ENCODE measurements at places on chromosomes 5 and 9. TPM values are rescaled to one million over a fixed set of nuclear protein-coding genes. Genes with fewer than 3 reads are reported as not detected.

TMEM215 gene
- polyA plus RNA-seq, result not detected

DNA sequence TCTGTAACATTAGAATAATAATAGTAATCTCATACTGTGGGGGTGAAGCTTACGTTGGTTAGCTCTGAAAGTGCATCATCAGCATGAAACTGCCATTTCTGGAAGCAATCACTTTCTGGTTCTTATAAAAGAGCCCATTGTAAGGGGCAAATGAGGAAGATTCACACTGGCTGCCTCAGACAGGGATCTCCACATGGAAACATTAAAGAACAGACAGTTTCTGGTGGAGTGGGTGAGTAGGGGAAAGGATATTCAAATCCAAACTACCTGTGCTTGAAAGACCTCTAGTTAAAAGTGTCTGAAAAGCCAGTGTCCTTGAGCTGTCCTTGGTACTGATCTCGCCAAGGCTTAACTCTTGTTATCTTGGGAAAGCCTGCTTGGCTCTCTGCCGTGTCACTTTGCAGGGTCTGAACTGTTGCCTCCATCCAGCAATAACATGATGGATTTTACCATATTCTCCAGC is 19.1 kb upstream of the SLC31A2 start:
- DNase-seq, result no peak

SIT1 gene
- polyA plus RNA-seq, result 1.8 TPM

DNA sequence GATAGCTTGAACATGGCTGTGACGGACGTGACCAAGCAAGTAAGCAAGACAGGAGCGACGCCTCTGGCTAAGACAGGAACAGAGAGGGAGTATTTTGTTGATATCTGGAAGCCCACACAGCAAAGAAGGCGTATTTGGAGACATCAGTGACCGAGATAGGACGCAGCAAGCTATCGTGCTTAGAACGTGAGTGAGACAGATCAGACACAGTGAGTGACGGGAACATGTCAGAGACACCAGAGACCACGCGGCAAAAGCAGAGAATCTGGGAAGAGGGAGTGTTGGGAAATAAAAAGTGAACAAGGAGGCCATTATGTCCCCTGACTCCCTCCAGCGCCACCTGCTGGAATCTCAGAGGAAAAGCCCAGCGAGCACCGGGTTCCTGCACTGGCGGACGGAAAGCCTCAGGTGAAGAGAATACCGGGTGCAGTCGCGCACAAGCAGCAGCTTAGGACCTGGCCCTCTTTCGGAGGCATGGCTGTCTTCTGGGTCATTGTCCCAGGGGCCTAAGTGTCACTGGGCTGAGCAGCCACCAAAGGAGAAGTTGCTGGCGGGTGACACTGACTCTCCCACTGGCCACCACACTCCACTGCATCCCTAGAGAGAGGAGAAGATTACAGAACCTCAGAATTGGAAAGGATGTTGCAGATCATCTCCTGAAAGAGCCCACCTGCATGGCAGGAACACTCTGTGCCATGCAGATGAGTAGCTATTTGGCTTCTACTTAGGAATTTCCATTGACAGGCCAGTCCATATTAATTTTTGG is 99.1 kb downstream of the FBXO38 start:
- no peak for DNase-seq

Data from sigmoid colon (tissue), 7 donors.